ENCODE measurements at places on chromosomes 12 and 14. TPM values are rescaled to one million over a fixed set of nuclear protein-coding genes. Genes with fewer than 3 reads are reported as not detected.

DNA sequence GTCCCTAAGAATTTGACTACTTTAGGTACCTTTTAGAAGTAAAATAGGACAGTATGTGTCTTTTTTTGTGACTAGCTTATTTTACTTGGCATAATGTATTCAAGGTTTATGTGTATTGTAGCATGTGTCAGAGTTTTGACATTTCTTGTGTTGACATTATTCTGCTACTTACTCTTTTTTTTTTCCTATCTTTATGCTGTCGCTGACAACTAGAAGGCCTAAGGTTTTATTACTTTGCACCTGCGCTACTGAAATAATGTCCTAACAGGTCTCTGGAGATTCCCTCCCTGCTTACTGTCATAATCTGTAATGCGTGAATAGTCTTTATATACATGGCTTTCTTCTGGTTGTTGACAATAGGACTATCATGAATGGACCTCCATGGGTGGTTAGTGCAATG is 43.0 kb downstream of the PDE3A start:
- DNase-seq, result no peak

- DNase-seq, result no peak
Measured at GRCh38 chr14:75282170-75282554, 3.5 kb downstream of the FOS start.

GRCh38 chr12:132554845-132555630 is 55.3 kb downstream of the LRCOL1 start:
- DNase-seq, result no peak

GRCh38 chr14:73816393-73816816 is 35.2 kb upstream of the PTGR2 start:
- no peak for DNase-seq

DNA sequence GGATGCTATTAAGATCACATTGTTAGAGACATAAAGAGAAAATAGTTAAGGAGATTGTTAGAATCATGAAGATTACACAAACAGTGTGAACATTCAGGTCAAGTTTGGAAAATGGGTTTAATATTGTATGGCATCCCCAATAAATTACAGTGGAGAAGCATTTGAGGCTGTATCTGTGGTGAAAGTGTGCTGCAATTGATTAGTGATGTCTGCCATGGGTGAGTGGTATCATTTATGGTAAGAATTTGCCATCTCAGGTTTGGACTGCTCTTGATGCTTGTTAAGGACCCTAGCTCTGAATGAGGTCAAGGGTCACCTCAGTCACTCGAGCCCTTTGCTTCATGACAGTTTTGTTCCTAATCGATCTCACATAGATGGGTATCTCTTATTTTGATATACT is 265.7 kb upstream of the SRRM4 start:
- no peak for DNase-seq

GRCh38 chr12:124304314-124304790 is 9.5 kb downstream of the RFLNA start:
- DNase-seq, result no peak

SMARCD1 gene
- 64.8 TPM for total RNA-seq

DNA sequence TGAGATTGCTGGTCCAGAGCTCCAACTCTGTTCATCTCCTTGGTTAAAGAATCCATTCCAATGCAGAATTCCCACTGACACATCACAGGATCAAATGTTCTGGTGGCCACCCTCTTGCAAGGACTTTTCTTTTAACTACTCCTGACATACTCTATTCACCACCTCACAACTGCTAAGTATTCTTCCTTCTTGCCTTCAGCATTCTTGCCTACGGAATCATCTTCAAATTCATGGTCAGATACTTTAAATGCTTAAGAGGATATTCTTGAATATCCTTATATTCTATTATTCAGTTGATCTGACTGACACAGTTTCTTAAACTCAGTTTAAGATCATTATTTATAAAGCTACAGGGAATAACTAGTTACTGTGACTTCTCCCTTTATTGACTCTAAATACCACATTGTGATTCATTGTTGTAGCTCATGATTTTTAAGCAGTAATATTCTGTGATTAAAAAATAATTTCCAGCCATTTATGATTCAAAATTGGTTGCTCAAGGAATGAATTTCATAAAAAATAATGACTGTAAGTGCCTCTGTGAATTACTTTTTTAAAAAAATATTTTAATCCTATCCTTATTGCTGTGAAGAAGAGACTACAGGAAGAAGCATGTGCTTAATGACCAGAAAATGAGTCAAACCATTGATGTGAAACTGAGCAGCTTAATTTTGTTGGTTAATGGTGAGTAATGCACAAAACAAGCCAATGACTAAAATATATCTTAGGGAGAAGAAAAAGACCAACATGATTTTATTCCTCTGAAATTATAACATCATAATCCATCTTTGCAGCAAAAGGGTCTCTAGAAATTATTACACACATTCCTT is 207.1 kb downstream of the PIK3C2G start:
- DNase-seq, result no peak

- no peak for DNase-seq
Measured at GRCh38 chr12:100867639-100868393, 73.2 kb downstream of the ANO4 start.

TBX3 gene
- total RNA-seq, result 6.6 TPM

DNA sequence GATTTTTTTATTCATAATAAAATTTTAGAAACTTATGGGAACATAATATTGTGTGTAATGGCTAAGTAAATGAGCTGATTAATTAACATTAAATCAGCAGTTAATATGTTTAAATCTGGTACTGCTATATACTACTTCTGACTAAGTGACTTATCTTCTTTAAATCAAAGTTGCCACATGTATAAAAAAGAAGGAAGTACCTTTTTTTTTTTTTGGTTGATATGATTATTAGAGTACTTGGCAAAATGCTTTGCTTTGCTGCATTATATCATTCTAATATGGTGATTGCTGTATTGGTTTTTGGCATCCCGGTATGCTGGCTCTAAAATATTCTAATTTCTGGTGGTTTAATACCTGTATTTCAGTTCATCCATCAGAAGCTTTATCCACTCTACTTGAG is 319.1 kb upstream of the RGS6 start:
- no peak for DNase-seq

DNA sequence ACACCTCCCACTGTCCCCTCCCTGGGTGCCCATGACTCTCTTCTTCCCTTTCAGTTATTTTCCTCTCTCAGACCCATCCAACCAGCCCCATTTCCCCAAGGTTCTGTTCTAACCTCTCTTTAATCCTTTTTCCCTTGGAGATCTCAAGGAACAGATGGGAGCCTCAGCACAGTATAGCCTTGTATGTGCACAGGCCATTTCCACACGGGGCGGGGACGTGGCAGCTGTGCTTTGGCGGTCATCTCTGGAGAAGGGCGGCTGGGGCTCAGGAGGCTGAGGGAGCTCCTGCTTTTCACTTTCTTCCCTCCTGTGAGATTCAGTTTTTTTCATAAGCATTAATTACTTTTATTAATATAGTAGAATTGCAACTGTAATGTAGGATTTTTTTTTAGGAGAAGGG is 212.2 kb downstream of the ZFP36L1 start:
- DNase-seq, result no peak

- DNase-seq, result no peak
Measured at GRCh38 chr12:58695263-58695662, 225.0 kb downstream of the LRIG3 start.

- DNase-seq, result no peak
Measured at GRCh38 chr12:92747151-92747550, 44.4 kb downstream of the PLEKHG7 start.
